ENCODE measurements at places on chromosomes 3 and 15.

DNA sequence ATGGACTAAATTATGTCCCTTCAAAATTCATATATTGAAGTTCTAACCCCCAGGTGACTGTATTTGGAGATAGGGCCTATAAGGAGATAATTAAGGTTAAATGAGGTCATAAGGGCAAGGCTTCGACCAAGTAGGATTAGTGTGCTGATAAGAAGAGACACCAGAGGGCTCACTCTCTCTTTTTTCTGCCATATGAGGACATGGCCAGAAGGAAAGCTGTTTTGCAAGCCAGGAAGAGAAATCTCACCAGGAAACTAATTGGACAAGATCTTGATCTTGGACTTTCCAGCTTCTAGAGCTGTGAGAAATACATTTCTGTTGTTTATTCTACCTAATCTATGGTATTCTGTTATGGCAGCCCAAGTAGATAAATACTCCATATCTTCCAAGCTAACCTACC is 503.6 kb upstream of the NAALADL2 start:
- DNase-seq: no peak

DNA sequence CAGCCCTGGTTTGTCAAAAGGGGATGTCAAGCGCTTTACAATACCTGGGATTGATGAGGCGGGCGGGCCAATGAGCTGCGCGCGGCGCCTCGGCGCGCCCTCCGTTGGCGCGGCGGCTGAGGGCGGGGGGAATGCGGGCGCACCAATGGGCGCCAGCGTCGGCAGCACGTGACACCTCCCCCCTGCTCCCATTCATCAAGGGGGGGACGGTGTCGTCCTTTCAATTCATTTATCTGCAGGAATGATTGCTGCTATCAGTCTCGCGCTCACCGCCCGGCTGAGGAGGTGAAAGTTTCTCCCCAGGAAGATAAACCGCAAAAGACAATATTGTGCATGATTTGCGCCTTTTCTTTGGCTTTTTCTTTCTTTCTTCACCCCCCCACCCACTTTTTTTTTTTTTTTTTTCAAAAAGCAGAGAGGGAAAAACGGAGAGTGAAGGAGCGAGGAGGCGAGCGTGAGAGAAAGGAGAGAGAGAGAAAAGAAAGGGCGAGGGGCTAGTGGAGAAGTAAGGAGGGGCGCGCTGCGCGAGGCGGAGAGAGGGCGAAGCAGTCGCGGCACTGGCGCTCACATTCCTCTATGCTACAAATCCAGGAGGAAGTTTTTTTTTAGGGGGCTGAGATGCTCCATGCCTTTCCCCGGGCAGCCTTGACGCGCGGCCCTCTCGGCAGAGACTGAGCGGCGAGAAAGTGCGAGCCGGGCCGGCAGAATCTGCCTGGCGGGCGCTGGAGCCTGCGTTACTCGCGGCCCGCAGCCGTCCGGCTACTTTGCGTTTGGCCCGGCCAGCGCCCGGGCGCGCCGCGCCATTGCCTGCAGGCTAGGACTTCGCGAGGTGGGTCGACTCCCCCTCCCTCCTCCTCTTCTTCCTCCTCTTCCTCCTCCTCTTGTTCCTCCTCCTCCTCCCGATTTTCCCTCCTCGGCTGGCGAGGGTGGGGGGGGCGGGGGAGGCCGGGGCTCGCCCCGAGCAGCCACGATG is at the start of gene ZIC1:
Gene ZIC1, plus strand, starts transcription at position 223 of the 973 bp plus-strand sequence. Its CDS starts 748 bp downstream, at position 971.
- DNase-seq: no peak

DNA sequence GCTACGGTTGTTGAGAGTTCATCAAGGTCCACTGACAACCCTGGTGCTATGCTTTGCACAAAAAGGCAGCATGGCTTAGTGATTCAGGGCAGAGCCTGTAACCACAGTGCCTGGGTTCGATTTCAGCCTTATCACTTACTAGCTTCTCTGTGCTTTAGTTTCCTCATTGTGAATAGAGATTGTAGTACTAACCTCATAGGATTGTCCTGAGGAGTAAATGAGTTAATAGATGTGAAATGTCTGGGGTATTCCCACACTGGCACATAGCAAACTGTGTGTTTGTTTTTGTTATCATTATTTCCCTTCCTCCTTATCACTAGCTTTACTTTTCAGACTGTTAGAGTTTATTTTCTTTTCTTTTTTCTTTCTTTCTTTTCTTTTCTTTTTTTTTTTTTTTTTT is 16.3 kb downstream of the CRTAP start:
- DNase-seq: no peak

DNA sequence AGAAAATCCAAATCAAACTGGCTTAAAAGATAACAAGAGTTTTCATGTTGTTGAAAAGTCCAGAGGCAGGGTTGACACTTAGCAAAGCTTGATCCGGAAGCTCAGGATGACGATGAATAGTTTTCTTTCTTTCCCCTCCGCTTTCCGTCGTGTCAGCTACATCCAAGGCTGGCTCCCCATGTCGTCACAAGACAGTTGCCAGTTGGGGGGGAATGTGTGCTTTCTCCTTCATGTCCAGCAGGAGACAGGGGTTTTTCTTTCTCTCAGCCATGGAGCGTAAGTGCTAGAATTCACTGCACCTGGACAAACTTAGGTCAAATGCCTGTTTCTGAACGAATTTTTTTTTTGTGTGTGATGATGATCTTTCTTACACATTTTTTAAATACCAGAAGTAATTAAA is 273.8 kb upstream of the RGMA start:
- no peak for DNase-seq

DNA sequence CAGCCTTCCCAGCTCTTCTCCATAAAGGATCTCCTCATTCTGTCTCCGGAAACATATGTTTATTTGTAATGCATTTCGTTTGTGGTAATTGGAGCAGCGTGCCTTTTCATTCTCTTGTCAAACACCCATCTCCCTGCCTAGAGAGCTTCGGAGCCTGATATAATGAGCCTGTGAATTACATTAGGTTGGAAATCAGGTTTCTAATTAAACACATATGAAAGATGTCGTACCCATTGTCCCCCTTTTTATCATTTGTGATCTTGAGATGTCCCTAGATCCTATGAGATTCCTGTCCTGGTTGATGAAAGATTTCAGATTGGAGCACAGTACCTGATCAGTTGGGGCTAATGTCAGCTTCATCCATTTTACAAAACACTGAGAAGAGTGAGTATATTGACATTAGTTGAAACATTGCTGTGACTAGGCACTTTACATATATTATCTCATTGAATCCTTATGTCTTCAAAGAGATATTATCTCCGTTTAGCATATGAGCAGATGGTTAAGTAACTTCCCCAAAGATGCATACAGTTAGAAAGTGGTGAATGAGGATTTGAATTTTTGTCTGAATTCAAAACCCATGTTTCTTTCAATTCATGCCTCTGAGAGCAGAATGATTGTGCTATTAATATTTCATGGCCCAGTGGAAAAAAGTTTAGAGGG is 23.1 kb downstream of the SYN2 start:
- DNase-seq: no peak

GRCh38 chr15:64009798-64010261 is 36.5 kb downstream of the DAPK2 start:
- DNase-seq: peak; percentile 62

DNA sequence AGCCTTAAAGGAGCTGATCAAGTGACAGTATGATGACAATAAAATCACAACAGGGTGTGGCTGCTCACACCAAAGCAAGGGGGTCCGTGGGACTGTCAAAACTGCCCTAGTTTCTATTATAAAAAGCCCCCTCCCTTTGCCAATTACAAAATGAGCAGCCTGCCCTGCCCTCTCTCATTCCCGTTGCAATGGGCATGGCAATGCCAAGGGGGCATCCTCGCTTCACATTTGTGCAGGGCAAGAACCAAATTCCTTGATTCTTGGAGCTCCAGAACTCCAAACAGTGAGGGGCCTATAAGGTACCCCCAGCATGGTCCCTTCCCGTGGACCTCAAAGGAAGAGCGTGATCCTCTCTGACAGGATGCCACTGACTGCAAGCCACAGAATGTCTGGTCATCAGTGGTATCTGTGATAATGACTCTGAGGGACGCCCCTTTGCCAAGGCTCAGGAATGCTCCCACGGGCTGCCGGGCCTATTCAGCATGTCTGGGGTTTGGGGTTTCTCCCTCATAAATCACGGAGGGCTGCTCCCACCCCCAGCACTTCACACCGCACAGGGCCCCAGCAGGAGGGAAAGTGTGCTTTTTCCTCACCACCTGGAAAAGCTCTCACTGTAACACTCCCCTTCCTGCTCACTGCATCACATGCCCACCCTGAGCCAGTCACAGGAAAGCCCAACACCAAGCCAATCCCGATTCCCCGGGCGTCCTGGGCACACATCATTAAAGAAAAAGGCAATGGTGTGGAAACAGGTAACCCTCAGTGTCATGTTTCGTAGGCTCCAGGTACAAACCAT is 105.1 kb upstream of the TRPM1 start:
- DNase-seq: no peak

DNA sequence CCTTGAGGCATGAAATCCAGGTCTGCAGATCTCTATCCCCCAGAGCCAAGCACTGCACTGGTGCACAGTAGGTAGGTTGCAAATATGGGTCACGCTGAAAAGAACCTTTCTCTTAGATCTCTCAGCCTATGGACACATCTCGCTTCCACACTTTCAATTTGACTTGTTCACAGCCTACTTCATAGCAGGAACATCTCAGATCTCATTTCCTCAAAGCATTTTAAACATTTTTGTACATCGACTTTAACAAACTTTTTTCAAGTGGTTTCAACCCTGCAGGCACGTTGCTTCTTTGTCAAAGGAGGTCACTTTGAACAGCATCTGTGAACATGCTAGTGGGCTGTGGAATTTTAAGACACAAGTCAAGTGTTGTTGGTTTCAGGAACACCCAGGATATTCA is 76.0 kb downstream of the SLC12A8 start:
- DNase-seq: no peak
